ENCODE measurements at places on chromosomes 2 and 18. TPM values are rescaled to one million over a fixed set of nuclear protein-coding genes. Genes with fewer than 3 reads are reported as not detected.

DNA sequence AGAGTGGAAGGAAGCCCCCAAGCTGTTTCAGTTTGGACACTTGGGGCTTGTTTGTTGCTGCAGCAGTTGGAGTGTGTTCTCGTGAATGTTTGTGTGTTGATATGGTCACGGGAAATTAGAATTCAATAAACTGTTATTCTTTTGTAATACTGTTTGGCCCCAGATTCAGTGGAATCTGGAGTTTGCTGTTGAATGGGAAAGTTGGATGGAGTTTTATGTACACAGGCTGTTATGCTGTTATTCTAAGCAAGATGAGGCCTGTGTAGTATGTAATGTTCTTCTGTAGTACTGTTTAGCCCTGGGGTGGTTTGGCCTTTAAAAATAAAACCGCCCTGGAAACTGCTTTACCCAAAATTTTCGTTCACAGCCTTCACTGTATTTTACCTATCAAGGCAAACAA lies 810.4 kb upstream of the HS6ST1 start:
- DNase-seq = no peak

DNA sequence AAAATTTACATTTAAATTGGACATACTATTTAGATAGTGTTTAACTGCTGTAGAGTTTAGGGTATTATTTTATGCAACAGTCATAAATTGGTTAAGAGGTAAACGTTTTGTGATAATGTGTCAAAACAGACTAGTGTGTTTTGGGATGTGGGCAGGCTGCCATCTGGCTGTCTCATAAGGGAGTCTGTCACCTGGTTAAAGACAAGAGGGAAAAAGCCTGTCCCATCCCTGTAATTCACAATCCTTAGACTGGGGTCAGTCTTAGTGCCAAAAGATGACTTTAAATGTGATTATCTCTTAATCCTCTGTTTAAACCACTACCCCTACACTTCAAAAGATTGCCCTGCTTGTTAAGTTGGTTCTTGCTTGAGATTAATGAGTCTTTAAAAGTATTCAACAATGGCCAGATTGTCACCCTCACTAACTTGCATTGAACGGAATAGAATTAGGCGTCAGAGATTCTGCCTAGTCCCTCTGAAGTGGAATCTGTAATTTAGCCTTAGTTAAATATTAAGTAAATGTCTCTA lies 59.2 kb downstream of the SGPP2 start:
- DNase-seq = no peak

DNA sequence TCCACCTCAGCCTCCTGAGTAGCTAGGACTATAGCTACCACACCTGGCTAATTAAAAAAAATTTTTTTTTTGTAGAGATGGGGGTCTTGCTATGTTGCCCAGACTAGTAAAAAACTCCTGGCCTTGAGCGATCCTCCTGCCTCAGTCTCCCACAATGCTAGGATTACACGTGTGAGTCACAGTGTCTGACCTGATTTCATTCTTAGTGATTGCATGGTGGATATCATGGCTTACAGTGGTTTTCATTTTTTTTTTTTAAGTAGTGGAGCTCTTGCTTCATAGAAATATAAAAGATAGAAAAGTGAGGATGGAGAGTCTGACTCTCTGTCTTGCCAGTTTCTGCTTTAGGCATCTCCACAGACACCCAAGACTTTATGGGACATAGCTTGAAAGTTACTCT lies 83.6 kb downstream of the CDC42EP3 start:
- no peak for DNase-seq

The SULT1C4 gene
- total RNA-seq = 3.4 TPM

The RIF1 gene
- total RNA-seq = 48.3 TPM

All from ureter (tissue), 1 donor.